ENCODE measurements at places on chromosomes 11 and 22. TPM values are rescaled to one million over a fixed set of nuclear protein-coding genes. Genes with fewer than 3 reads are reported as not detected.

CD6 gene
- 0.53 TPM for total RNA-seq

NXPE4 gene
- total RNA-seq = not detected

DNA sequence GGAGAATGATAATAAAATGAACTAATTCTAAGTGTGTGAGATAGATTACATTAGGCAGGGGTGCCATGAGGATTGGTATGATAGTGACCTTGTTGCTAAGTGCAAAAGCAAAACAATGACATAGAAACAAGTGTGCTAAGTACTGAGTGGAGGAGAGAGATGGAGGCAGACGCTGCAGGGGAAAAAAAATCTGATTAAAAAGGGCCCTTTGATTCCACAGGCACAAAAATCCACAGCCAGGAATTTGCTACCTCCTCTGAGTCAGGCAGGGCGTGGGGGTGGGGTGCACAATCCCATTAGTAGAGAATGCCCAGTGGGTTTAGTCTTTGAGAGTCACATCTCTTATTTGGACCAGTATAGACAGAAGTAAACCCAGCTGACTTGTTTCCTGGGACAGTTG is at the start of gene CNTF:
CNTF (plus strand) TSS at position 322 of the 400 bp plus-strand sequence. CDS start 88 bp downstream, outside the sequence.
- no peak within 1 kb of the TSS for H3K27ac ChIP-seq
- H3K27me3 ChIP-seq = no peaks in the 10 kb centered on the region
- H3K4me3 ChIP-seq = no peak within 1 kb of the TSS
- H3K4me1 ChIP-seq = peaks cover 11% of the 10 kb centered on the region

APOL5 gene
- total RNA-seq = not detected

GRCh38 chr22:44049486-44050231 is 25.6 kb downstream of the PARVB start:
- H3K36me3 ChIP-seq = no peaks in the 10 kb centered on the region
- H3K27me3 ChIP-seq = no peaks in the 10 kb centered on the region
- peaks cover 15% of the 10 kb centered on the region for H3K4me1 ChIP-seq
- H3K4me3 ChIP-seq = no peak overlapping the region

- H3K27me3 ChIP-seq = peaks cover 4% of the 10 kb centered on the region
- no peak for DNase-seq
- no peak overlapping the region for H3K4me3 ChIP-seq
- no peak overlapping the region for H3K27ac ChIP-seq
Observed at GRCh38 chr11:112304914-112305313, 44.3 kb upstream of the PLET1 start.

DNA sequence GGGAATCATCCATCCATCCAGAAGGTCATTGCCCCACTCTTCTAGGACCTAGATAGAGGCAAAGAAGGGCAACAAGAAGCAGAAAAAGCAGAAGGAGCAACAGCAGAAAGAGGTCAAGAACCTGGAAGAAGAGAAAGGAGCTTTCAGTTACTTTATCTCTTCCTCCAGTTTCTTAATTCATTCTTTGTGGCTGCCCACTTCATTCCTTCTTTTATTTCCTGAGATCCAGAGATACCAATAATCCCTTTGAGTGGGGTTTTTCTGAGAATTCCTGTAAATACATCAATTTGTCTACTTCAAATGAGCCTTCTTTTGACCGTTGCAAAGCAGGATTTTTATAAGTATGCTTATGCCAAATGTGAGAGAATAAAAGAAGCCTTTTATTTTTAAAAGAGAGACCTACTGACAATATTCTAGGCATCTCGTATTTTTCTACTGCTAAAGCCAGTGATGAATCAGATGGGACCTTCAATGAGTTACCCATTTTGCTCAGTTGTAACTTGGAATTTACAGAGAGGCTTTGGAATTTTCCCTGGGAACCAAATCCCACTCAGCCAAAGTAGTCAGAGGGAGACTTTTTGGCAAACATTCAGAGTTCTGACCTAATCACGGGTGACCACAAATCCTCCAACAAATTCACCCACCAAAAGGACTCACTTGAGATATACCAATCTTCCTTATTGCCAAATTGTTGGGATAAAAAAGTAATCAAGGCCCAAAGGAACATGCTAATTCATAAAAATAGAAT is 54.9 kb downstream of the ZC3H12C start:
- no peak overlapping the region for H3K4me3 ChIP-seq
- no peak for DNase-seq
- no peaks in the 10 kb centered on the region for H3K27me3 ChIP-seq
- H3K36me3 ChIP-seq = no peaks in the 10 kb centered on the region

GRCh38 chr22:20090730-20091240 is 10.7 kb downstream of the DGCR8 start:
- no peaks in the 10 kb centered on the region for H3K27me3 ChIP-seq
- H3K4me3 ChIP-seq = no peak overlapping the region
- DNase-seq = no peak
- peaks cover 94% of the 10 kb centered on the region for H3K36me3 ChIP-seq

TENM4 gene
- total RNA-seq = 25.0 TPM

GRCh38 chr11:120255519-120255866 is 15.6 kb downstream of the POU2F3 start:
- H3K27ac ChIP-seq = no peak overlapping the region
- no peaks in the 10 kb centered on the region for H3K36me3 ChIP-seq
- H3K4me3 ChIP-seq = peak overlapping the region; percentile 61
- H3K4me1 ChIP-seq = peaks cover 45% of the 10 kb centered on the region
- no peak for DNase-seq

DNA sequence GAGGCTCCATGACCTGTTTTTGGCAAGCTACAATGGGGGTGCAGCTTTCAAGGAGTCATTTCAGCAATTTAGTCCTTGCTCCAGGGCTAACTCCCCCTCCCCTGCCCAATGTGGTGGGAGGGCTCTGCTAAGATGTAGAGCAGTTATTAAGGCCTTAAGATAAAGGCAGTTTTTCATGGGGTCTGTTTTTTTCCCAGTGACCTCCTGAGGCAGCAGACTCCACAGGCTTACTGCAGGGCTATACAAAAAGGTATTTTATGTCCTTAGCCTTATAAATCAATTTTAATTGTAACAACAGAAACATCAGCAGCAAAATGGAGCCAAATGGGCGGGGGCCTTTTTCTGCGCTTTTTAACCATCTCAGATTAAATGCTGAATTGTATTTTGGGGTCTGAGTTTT is 192.3 kb downstream of the KIRREL3 start:
- H3K27me3 ChIP-seq = peaks cover 5% of the 10 kb centered on the region
- no peak overlapping the region for H3K4me3 ChIP-seq
- peaks cover 15% of the 10 kb centered on the region for H3K4me1 ChIP-seq
- H3K36me3 ChIP-seq = no peaks in the 10 kb centered on the region
- no peak overlapping the region for H3K27ac ChIP-seq
- DNase-seq = no peak

DNA sequence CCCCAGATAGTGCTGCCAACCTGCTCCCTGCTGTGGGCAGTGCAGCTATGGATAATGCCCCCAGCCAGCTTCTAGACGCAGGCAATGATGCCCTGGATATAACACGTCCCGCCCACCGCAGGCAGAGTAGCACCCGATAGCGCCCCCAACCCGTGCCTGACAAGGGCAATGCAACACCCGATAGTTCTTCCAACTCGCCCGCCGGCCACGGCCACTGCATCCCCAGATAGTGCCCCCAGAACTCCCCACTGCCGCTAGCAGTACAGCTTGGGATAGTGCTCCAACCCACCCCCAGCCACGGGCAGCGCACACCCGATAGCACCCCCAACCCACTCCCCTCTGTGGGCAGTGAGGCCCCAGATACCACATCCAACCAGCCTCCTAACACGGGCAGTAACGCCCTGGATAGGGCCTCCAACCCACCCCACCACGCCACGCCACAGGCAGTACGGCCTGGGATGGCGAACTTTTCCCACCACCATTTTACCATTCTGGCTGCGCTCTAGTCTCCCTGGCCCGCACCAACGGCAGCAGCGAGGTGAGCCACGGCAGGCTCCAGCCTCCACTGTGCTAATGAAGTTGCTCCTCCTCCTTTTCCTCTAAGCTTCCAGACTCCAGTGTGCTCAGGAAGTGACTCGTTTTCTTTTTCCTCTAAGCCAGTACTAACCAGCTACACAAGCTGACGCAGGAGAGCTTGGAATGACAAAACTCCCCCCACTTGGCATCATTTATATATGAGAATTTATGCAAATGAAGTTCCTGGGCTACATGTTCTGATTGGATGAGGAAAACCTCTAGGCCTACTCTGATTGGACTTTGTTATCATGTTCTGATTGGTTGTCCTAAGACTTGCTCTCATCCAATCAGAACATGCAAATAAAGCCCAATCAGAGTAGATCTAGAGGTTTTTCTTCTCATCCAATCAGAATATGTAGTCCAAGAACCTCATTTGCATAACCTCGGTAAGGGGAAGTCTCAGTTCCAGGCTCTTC is 3.0 kb upstream of the RFPL3 start:
- no peaks in the 10 kb centered on the region for H3K27me3 ChIP-seq

OR10A5 gene
- total RNA-seq = not detected

- H3K4me3 ChIP-seq = no peak overlapping the region
- no peak overlapping the region for H3K27ac ChIP-seq
- H3K36me3 ChIP-seq = no peaks in the 10 kb centered on the region
- DNase-seq = no peak
Observed at GRCh38 chr22:44360668-44361381, 48.1 kb upstream of the SHISAL1 start.

GRCh38 chr11:64535811-64536210 is 55.2 kb upstream of the SLC22A12 start:
- peaks cover 8% of the 10 kb centered on the region for H3K4me1 ChIP-seq
- no peak overlapping the region for H3K27ac ChIP-seq
- peaks cover 21% of the 10 kb centered on the region for H3K27me3 ChIP-seq
- H3K36me3 ChIP-seq = peaks cover 5% of the 10 kb centered on the region
- DNase-seq = no peak
- no peak overlapping the region for H3K4me3 ChIP-seq

- H3K4me1 ChIP-seq = peaks cover 2% of the 10 kb centered on the region
- H3K27ac ChIP-seq = no peak overlapping the region
- no peaks in the 10 kb centered on the region for H3K36me3 ChIP-seq
- DNase-seq = no peak
Observed at GRCh38 chr11:18715476-18715875, 10.5 kb downstream of the IGSF22 start.

DNA sequence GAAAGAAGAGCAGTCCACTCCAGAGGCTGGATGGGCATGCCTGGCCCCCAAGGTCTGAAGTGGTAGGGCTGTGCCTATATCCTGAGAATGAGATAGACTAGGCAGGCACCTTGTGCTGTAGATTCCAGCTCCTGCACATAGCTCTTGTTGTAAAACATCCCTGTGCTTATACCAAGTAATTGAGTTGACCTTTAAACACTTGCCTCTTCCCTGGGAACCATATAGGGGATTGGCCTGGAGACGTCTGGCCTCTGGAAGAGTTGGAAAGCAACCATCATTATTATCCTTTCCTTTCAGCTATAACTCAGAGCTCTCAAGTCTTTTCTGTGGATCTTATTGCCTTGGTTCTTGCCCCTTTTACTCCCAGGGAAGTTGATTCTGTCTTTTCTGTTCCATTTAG is 15.1 kb downstream of the LIMK2 start:
- DNase-seq = no peak
- H3K4me1 ChIP-seq = peaks cover 13% of the 10 kb centered on the region
- H3K27me3 ChIP-seq = no peaks in the 10 kb centered on the region
- no peak overlapping the region for H3K27ac ChIP-seq

DNA sequence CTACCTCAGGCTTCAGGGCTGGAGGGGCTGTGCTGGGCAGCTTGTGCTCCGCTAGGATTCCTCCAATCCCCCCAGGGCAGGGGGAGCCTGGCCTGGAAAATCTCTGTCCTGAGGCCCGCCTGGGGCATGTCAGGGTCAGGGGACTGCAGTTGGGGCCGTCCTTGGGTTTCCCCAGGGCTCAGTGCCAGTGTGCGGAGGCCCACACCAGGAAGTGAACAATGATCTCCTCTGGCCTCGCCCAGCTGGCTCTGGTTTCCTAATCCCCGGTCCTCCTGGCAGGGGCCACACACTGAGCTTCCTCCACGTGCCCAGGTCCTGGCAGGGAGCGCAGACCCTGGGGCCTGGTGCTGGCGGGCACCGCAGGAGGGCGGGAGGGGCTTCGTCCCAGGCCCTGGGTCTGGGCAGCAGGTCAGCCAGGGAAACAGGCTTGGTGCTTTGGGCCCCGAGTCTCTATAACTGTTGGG is 1.4 kb upstream of the MUC2 start:
- no peaks in the 10 kb centered on the region for H3K27me3 ChIP-seq
- H3K27ac ChIP-seq = no peak overlapping the region
- peak; percentile 13 for DNase-seq
- H3K4me1 ChIP-seq = no peaks in the 10 kb centered on the region

OR8D2 gene
- not detected for total RNA-seq

DNA sequence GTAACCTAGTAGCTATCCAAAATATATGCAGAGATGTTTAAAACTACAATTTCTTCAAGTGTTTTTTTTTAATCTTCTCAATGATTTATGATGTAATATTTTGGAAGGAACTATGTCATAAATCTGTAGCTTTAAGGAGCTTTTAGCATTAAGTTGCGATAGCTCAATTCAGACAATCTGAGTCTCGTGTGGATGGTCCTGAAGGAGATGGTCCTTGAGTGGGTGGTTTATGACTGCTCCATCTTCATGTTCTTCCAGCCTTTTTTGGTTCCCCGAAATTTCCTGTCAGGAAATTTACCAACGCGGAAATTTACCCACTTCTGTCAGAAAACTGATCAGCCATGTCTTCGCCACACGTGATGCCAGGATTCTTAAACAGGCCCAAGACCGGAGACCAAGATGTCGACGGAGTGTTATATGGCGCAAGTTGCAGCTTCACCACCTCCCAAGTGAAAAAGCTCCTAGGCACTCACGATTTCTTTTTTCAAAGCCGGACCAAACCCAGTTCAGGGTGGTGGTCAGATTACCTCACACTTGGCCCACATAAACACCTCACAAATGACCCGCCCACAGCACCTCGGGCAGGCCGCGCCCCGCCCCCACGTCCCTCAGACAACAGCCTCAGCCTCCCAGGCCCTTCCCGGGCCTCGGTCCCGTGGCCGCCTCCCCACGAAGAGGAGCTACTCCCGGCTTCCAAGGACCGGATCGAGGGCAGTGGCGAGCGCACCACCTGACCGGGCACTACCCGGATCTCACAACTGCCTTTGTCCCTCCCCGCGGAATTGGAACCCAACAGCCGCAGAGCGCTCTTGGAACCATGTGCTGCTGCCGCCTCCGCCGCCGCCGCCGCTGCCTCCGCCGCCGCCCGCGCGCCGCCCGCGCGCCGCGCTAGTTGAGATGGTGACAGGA is at the start of gene MORC2:
MORC2 (minus strand) TSS at position 760 of the 909 bp plus-strand sequence. CDS start 885 bp downstream, outside the sequence.
- peaks cover 46% of the 10 kb centered on the region for H3K36me3 ChIP-seq
- peak within 1 kb of the TSS; percentile 98 for H3K27ac ChIP-seq
- no peaks in the 10 kb centered on the region for H3K27me3 ChIP-seq
- peak; percentile 72 for DNase-seq
- H3K4me1 ChIP-seq = peaks cover 62% of the 10 kb centered on the region

DNA sequence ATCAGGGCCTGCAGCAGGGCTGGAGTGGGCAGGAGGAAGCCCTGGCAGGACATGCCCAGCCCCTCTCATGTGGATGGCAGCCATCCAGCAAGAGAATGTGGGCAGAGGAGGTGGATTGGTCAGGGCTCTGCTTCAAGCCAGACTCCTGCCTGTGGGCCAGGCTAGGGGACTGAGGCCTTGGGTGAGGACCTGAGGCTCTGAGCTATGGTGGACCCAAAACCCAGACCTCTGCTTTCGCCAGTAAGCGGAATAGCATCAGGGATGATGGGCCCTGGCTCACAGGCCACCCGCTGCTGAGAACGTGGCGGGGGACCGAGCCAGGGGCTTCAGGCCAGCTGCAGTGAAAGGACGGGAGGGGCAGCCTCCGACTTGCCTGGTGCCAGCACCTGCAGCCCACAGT is 57.4 kb downstream of the LINC01488 start:
- H3K27me3 ChIP-seq = no peaks in the 10 kb centered on the region
- H3K4me1 ChIP-seq = peaks cover 18% of the 10 kb centered on the region
- no peak overlapping the region for H3K27ac ChIP-seq
- no peak overlapping the region for H3K4me3 ChIP-seq

CDC42EP1 gene
- 12.7 TPM for total RNA-seq

GRCh38 chr22:27461470-27461869 is 340.1 kb downstream of the MN1 start:
- H3K4me3 ChIP-seq = no peak overlapping the region
- H3K4me1 ChIP-seq = peaks cover 36% of the 10 kb centered on the region
- peak overlapping the region; percentile 91 for H3K27ac ChIP-seq
- H3K27me3 ChIP-seq = no peaks in the 10 kb centered on the region
- DNase-seq = peak; percentile 56
- H3K36me3 ChIP-seq = no peaks in the 10 kb centered on the region

PYGM gene
- 8.7 TPM for total RNA-seq
